HT1080 (cell line): ENCODE measurements at places on chromosomes 7 and 10. TPM values are rescaled to one million over a fixed set of nuclear protein-coding genes. Genes with fewer than 3 reads are reported as not detected.

The PDGFA gene
- total RNA-seq: 21.6 and 23.1 TPM in 2 replicates

The SEC23IP gene
- 36.2 and 45.4 TPM in 2 replicates for total RNA-seq

The PRSS37 gene
- total RNA-seq: not detected in 2 replicates

The NT5C3A gene
- total RNA-seq: 29.4 and 30.3 TPM in 2 replicates

The PAX4 gene
- total RNA-seq: not detected in 2 replicates

The PLEKHS1 gene
- not detected in 2 replicates for total RNA-seq
